Chondrocyte (in vitro differentiated cells): ENCODE measurements at places on chromosomes 16 and 17. TPM values are rescaled to one million over a fixed set of nuclear protein-coding genes. Genes with fewer than 3 reads are reported as not detected.

The LRRC37A gene
- 2.2 to 3.3 TPM (median 2.9 TPM) in 3 replicates for total RNA-seq

The MYH8 gene
- not detected in 3 replicates for total RNA-seq

The NEK8 gene
- 5.3 to 6.1 TPM (median 5.5 TPM) in 3 replicates for total RNA-seq

The TEKT5 gene
- total RNA-seq: not detected in 3 replicates

The CD300LB gene
- total RNA-seq: not detected in 3 replicates

The NACA2 gene
- not detected in 3 replicates for total RNA-seq

The CCL17 gene
- not detected in 3 replicates for total RNA-seq

The DNAI2 gene
- total RNA-seq: not detected in 3 replicates
